ENCODE measurements at places on chromosomes 2 and 18.

DNA sequence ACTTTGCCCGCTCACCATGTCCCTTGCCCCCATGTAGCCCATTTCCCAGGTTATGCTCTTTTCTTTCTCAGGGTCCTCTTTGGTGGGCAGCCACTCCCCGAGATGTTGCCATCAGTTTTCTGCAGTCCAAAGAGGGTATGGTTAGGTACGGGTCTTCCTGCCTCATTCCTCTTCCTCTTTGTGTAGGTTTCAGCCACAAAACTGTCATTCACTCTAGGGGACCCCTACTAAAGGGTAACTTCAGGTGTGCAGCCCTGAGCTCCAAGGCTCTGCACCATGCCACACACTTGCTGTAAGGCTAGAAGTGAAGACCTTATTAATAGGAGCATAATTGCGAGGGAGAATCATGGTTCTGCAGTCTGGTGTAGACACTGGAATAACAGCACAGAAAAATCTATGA, 99.8 kb upstream of the ZNF397 start:
- DNase-seq: no peak

DNA sequence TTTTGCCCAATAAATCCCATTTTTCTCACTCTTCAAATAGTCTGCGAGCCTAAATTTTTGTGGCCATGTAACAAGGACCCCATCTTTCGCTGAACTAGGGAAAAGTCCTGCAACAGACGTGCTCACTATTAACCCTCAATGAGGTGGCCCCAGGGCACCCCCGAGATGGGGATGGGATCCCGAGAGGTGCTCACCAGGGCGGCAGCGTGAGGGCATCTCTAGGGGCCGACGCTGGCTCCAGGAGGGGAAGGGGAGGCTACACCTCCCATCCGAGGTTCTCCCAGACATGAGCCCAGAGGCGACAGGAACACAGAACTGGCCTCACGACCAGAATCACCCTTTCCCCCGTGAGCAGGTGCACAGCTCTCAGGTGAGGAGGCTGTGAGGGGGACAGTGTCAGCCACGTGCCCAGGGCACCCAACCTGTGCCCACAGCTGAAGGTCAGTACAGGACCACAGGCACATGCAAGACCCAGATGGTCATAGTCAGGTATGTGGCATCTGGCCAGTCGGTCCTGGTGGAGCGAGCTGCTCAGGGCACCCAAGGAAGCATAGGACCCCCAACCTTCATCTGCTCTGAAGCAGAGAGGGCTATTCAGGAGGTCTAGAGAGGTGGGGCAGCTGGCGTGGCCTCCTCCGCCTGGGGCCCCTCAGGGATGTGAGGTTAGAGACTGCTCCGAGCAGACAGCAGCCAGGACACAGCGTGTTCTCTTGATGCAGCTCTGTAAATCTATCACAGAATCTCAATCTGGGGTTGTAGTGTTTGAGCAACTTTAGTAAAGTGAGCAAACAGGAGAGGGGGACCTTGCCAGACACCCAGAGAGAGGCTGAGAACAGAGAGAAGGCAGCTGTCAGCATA, 62.8 kb downstream of the PXDN start:
- no peak for DNase-seq

DNA sequence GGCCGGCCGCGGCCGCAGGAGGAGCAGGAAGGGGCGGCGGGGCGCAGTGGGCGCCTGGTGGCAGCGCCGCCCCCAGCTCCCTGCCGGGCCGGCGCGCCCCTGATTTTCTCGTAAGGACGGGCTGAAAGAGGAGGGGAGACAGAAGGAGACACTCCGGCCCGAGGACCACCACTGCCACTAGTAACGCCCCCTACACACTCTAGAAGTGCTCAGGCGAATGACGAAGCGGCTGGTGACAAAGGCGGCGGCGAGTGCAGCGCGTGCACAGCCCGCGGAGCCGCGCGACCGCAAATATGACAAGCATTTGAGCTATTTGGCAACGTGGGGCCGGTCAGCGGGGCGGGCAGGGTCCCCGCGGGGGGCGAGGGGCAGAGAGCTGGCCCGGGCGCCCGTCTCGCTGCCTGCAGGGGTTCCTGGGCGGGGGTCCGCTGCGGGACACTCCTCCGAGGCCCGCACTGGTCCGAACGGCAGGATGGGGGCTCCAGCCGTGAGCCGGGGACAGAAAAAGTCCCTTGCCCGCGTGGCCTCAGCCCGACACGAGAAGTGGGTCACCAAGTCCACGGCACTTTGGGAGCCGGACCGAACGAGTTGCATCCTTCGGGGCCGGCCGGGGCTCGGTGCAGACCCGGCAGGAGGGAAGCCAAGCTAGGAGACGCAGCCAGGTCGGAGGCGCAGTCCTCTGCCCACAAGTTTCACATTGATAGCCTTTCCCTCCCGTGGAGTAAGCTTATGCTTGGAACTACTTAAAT, 524 bp upstream of the SERTAD2 start:
- DNase-seq: peak; percentile 83

- DNase-seq: no peak
Measured at GRCh38 chr2:219901155-219901554, 273.7 kb downstream of the SLC4A3 start.

DNA sequence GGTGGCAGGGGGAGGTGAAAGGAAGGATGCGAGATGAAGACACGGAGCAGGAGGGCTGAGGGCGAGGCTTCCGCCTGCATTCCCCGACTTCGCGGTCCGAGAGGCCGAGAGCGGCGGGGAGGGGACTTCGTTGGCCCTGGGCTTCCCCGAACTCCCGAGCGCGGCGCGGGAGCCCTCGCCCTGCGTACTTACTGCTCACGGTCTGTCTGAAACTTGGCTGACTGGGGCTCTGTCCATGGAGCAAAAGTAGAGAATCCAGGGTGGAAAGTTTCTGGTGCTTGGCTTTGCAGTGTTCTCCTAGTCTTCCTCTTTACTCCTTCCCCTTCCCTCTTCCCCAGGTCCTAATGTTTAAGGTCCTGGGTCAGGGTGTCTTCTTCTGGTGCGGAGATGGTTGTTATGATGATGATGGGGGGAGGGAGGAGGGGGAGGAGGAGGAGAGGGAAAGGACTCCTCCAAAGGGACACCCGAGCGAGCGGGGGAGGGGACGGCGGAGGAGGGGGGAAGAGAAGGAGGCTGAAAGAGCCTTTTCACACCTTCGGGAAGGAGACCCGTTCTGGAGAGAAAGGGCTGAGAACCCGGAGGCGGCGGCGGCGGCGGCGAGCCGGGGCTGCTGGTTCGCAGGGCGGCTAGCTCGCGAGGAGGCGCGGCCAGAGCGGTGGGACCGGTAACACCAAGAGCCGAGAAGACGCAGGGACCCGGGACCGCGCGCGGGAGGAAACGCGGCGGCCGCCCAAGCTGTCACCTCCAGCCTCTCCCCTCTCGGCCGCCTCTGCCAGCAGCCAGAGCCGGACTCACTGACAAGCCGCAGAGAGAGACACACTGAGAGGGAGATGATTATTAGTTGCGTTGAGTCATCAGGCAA, at the start of gene SATB2:
TSS of gene SATB2 (minus strand) at position 793 of the 862 bp plus-strand sequence. CDS start 1,902 bp downstream, outside the sequence.
- peak; percentile 67 for DNase-seq

GRCh38 chr18:2982022-2982421, 30.9 kb downstream of the LPIN2 start:
- no peak for DNase-seq

GRCh38 chr2:99806758-99807157, 316.9 kb upstream of the REV1 start:
- DNase-seq: no peak

DNA sequence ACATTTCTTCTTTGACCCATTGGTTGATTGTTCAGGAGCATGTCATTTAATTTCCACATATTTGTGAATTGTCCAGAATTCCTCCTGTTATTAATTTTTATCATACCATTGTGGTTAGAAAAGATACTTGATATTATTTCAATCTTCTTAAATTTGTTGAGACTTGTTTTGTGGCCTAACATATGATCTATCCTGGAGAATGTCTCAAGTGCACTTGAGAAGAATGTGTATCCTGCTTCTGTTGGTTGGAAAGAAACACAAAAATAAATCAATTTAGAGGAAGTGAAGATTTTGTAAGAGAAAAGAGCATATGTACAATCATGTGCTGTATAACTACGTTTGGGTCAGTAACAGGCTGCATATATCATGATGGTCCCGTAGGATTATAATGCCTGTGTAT, 118.6 kb upstream of the CDC42EP3 start:
- DNase-seq: no peak

- no peak for DNase-seq
Measured at GRCh38 chr2:199983534-199983933, 28.2 kb downstream of the MAIP1 start.

- DNase-seq: no peak
Measured at GRCh38 chr2:55958756-55959155, 35.2 kb upstream of the EFEMP1 start.

All from activated CD8-positive, alpha-beta memory T cell treated with anti-CD3 and anti-CD28 coated beads, Interleukin-2, amount 50 U/mL, for 48 hours (primary cell).